Stimulated activated CD8-positive, alpha-beta memory T cell treated with anti-CD3 and anti-CD28 coated beads, Interleukin-7, amount 100 ng/mL, for 48 hours (primary cell): ENCODE measurements at places on chromosomes 16 and 17.
A peak's percentile ranks its signal among the peaks of the same experiment; 100 is the strongest.

DNA sequence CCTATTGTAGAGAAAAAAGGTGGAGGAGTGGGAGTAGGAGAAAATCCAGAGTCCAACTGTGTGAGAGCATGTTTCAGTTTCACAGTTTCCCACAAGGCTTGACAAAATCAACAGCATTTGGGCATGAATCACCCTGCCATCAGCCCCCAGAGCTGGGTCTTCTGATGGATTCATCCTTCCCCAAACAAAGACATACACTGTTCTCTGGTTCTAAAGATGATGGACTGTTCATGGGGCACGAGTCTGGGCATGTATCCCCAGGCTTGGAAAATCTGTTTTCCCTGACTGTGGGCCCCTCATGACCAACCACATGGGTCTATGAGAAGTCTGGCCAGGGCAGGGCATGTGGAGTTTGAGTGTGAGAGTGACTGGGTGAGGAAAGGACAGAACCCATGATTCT lies 210.4 kb upstream of the IRX5 start:
- DNase-seq = no peak

GRCh38 chr17:40936976-40937375 lies 470 bp downstream of the KRT23 start:
- DNase-seq = no peak

DNA sequence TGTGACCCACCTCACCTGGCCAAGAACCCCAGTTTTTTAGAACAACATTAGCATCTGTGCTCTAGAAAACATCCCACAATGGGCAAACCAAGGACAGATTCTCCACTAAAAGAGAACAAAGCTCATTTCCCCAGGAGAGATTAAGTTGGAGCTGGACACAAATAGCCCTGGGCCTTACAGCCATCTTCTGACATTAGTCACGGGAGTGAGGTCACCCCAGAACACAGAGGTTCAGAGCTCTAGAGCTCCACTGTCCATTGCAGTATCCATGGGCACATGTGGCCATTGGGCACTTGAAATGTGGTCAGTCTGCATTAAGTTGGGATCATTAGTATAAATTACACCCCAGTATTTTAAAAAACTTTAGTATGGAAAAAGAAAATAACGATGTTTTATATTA lies 47.6 kb upstream of the RBBP6 start:
- DNase-seq = no peak

- DNase-seq = peak; percentile 57
Observed at GRCh38 chr16:30941600-30942425, 7.1 kb upstream of the ORAI3 start.

DNA sequence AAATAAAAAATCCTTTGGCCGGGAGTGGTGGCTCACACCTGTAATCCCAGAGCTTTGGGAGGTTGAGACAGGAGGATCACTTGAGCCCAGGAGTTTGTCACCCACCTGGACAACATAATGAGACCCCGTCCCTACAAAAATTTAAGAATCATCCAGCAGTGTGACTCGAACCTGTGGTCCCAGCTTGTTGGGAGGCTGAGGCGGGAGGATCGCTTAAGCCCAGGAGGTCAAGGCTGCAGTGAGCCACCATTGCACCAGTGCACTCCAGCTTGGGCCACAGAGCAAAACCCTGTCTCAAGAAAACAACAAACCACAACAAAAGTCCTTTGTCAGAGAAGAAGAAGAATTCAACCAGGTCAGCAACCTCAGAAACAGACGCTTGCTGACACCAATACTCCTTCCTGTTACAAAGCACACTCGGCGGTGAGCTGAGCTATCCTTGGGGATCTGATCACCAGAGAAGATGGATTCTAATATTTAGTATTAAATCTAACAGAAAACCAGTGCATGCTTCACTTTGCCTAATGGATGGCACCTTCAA lies 12.9 kb upstream of the PVALEF start:
- DNase-seq = no peak

DNA sequence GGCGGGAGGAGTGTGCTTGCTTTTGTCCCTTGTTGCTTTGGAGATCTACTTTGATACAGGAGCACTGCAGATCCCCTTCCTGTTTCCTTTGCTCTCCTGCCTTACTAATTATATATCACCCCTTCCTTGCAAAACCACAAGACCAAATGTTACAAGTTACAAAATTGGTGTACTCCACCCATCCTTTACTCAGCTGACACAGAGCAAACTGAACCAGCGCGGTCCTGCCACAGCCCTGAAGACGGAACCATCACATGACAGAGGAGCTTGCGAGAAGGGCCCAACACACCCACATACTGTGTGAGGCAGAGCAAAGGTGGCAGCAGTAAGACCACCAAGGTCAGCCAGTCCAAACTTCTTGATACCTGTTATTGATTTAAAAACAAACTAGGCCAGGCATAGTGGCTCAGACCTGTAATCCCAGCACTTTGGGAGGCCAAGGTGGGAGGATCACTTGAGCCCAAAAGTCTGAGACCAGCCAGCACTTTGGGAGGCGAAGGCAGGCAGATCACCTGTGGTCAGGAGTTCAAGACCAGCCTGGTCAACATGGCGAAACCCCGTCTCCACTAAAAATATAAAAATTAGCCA lies 33.2 kb downstream of the CYTH1 start:
- DNase-seq = peak; percentile 79

- no peak for DNase-seq
Observed at GRCh38 chr17:74410001-74410443, 21.9 kb upstream of the GPRC5C start.
